ENCODE measurements at places on chromosomes 12 and 14.

DNA sequence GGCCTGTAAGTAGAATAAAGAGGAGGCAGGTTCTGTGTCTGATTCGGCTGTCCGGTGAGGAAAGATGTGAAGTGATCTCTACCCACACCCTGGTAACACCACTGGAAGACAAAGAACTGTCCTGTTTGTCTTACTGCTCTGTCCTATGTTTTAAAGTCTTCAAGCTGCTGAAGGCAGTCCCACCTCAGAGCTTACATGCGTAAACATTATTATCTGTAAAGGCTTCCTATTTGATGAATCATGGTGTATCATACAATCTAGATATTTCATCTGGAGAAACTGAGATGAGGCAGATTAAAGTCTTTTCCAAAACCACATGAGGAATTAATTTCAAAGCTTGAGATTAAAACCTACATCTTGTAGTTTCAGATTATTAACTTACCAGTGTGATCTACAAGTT lies 427.6 kb downstream of the ZFP36L1 start:
- DNase-seq = no peak

DNA sequence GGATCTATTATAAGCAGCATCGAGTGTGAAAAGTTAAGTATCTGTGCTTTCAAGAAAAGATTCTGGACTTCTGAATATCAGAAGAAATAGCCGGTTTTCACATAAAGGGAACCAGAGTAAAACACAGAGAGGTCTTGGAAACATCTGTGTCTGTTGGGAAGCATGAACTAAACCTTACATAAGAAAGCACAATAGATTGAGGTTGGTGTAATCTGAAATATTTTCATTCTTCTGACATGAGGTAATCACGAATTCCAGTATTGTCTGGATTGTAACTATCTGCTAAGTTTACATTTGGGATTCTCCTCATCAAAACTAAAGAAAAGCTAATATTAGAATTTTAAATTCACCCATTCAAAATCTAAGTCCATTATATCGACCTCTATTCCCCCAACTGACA lies 161.3 kb downstream of the CPNE8 start:
- no peak for DNase-seq

DNA sequence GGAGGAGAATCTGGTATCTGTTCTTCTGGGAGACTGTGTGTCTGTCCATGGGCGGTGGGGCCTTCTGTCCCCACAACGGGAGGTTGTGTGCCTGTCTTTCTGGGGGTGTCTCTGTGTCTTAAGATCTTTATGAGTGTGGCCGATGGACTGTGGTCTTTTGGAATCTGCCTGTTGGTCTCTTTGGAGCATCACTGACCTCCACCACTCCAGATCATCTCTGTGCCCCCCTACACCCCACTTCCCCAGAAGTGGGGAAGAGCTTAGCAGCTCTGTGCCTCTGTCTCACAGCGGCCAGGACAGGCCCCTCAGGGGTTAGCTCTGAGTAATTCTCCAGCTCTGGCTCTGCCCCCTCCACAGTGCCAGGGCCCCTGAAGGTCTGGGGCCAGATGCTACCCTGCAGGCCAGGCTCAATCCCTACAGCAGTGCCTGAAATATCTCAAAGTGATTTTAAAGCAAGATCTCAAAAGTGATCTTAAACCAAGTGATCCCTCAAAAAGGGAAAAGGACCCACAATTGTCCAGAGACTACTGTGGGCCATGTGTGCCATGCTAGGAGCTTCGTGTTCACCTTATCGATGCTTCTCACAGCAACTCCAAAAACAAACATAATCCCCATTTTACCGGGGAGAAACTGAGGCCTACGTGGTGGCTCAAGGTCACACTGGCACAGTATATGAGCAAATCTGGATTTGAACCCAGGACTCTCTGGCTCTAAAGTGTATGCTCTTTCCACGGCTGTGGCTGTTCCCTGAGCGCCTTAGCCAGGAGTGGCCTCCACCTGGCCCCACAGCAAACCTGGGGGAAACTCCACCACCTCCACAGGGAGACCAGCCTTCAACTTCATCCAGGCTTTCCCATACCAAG lies 26.0 kb upstream of the KRT78 start:
- no peak for DNase-seq

DNA sequence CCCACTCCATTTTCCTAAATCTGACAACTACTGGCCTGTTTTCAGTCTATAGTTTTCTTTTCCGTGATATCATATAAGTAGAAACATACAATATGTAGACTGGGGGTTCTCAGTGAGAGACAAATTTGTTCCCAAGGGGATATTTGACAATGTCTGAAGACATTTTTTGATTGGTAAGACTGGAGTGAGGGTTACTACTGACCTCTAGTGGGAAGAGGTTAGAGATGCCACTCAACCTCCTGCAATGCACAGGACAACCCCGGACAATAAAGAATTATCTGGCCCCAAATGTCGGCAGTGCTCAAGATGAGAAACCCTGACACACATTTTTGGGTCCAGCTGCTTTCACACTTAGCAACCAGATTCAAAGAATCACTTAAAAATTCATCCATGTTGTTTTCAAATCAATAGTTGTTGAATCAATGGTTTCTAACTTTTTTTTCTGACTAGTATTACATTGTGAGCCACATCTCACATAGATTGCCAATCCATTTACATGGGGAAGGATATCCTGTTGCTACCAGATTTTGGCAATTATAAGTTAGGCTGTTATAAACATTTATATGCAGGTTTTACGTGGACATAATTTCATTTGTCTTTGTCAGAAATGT lies 307.1 kb downstream of the RPL10L start:
- no peak for DNase-seq

- no peak for DNase-seq
Observed at GRCh38 chr14:98819867-98820206, 452.2 kb downstream of the BCL11B start.

- DNase-seq = no peak
Observed at GRCh38 chr12:123748661-123749060, 13.4 kb upstream of the DNAH10 start.

- no peak for DNase-seq
Observed at GRCh38 chr14:25400607-25401206, 350.8 kb upstream of the STXBP6 start.

- DNase-seq = no peak
Observed at GRCh38 chr12:105508096-105508495, 177.6 kb downstream of the C12orf75 start.

DNA sequence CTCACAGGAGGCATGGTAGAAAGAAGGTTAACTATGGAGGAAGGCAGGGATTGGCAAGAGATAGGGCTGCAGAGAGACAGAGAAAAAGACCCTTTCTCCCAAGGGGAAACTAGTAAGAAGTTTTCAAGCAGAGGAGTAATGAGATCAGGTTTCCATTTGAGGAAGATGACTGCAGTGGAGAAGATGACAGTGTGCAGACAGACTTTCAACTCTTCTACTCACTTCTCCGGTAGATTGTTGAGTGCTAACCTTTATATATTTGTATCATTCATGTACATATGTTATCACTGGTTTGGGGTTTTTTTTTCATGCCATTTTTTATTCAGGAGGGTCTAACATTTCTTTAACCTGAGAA lies 5.9 kb upstream of the B3GNT4 start:
- no peak for DNase-seq

DNA sequence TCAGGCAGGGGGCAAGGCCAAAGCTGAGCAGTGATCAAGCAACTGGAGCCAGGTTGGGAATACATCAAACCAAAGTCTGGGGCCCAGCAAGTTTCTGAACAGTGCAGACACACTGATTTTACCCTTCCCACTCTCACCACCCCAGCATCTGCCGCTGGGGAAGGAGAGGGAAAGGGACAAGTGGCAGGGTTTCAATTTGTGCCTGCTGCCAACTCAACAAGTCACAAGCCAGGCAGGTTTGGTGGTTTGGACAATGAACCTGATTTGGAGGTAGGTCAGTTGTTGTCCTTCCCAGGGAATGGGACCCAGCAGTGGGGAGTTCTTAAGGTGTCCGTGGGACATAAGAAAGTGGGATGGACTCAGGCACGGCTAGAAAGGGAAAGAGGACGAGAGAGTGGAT lies 151.9 kb upstream of the NOS1 start:
- no peak for DNase-seq

GRCh38 chr12:68081561-68081960 lies 78.0 kb downstream of the IFNG start:
- DNase-seq = no peak

DNA sequence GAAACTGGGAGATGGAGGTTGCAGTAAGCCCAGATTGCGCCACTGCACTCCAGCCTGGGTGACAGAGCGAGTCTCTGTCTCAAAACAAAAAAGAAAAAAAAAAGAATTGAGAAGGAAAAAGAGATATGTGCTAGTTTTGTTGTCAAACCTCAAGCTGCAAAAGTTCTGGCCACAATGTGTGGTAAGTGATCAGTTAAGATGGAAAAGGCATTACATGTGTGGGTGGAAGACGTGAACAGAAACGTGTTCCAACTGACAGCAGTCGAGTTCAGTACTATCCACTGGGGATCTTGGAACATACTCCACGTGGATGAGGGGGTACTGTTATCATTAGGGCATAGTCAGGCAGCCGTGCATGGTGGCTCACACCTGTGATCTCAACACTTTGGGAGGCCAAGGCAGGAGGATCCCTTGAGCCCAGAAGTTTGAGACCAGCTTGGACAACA lies 17.3 kb downstream of the GPR68 start:
- DNase-seq = no peak

DNA sequence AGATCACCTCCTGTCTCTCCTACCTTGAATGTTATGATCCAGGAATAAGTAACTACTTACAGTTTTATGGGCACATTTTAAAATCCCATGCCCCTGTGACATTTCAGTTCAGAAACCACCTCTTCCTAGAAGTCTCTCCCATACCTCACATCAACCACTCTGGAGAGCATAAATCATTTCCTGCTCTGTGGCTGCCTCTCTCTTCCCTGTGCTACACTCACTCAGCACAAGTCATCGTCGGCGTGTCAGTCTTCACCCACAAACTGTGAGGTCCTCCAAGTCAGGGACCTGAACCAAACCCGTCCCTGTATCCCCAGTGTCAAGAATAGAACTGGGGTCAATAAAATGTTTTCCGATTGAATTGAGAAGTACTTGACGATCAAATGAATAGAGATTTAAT lies 863.3 kb downstream of the BCL11B start:
- no peak for DNase-seq

- no peak for DNase-seq
Observed at GRCh38 chr14:49975276-49975675, 82.4 kb downstream of the ARF6 start.

GRCh38 chr12:92141591-92142121 lies 4.0 kb downstream of the BTG1 start:
- DNase-seq = no peak

DNA sequence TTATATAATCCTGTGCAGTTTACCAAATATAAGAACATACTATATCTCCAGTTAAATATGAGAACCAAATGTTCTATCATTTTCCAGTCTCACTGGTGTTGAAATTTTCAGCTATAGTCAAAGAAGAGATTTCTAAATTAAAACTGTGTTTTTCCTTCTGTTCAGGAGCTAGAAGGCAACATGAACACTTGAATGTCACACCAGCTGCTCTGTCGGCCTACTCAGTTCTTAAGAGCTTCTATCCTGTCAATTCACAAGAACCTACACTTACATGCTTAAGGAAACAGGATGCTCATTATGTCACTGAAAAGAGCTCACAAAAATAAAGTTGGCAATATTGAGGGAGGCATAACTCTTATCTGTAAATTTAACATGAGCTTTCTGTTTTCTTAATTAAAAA lies 43.1 kb downstream of the ATP2B1 start:
- no peak for DNase-seq

DNA sequence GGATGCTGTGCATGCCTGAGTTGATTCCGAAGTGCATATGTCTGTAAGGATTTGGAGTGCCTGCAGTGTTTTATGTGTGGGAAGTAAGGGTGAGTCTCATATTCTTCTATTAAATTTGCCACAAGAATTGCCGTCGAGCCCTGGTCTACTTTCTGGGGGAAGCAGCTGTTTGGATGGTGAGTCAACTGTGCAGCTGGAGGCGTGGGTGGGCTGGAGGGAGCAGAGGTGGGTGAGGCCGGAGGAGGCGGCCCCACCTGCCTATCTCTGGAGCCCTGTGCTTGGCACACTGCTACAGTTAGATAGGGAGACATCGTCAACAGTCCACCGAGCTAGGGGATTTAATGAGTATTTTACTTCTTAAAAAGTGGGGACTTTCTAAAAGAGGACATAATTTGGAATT lies 9.7 kb downstream of the GLRX5 start:
- no peak for DNase-seq

DNA sequence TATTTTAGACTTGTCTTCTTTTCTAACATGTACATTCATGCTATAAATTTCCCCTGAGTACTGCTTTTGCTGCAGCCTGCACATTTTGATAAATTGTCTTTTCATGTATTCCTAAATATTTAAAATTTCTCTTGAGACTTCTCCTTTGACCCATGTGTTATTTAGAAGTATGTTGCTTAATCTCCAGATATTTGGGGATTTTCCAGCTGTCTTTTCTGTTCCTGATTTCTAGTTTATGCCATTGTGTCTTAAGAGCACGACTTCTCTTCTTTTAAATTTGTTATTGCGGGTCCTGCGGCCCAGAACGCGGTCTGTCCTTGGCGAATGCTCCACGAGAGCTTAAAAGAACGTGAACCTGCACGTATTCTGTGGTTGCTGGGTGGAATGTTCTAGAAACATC lies 136.4 kb downstream of the KIF26A start:
- DNase-seq = no peak

DNA sequence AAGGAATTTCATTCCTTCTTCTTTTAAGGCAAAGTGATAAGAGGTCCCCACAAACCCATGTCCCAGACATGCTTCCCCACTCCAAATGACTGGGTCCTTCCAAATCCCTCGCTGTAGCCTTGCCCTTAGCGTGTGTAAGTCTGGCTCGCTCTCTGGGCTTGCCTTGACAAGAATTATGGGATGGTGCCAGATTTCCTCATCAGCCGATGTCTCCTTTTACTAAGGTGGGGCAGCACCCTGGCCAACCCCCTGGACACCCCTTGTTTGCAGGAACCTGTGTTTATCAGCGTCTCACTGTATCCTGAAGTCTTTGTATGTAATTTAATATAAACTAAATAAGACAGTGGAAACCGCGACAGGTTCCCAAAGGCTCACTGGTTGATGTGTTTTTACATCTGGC lies 493.3 kb downstream of the EGLN3 start:
- no peak for DNase-seq

- no peak for DNase-seq
Observed at GRCh38 chr12:18990856-18991255, 138.7 kb upstream of the PLEKHA5 start.

- no peak for DNase-seq
Observed at GRCh38 chr14:40197344-40197743, 765.1 kb upstream of the FBXO33 start.

GRCh38 chr14:61588419-61588901 lies 106.9 kb upstream of the HIF1A start:
- no peak for DNase-seq

- DNase-seq = no peak
Observed at GRCh38 chr12:102169922-102170621, 27.6 kb downstream of the PMCH start.

- peak; percentile 78 for DNase-seq
Observed at GRCh38 chr12:121499929-121500793, 80.7 kb downstream of the KDM2B start.

DNA sequence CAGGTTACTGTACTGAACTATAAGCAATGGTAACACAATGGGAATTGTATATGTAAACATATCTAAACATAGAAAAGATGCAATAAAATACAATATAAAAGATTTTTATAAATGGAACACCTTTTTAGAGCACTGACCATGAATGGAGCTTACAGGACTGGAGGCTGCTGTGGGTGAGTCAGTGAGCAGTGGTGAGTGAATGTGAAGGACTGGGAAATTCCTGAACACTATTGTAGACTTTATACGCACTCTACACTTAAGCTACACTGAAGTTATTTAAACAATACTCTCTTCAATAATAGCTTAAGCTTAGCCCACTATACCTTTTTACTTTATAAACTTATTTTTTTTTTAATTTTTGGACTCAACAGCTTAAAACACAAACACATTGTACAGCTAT lies 313.5 kb downstream of the KCNC2 start:
- no peak for DNase-seq
